Fibroblast of lung (primary cell): ENCODE measurements at places on chromosomes 2 and 18. TPM values are rescaled to one million over a fixed set of nuclear protein-coding genes. Genes with fewer than 3 reads are reported as not detected.

MYO7B gene
- total RNA-seq, result under 0.01 TPM in 1 of 2 replicates, not detected in the other

GALNT5 gene
- total RNA-seq, result 32.4 and 199 TPM in 2 replicates

C2orf80 gene
- not detected in 2 replicates for total RNA-seq

DSC2 gene
- total RNA-seq, result under 0.01 TPM in 2 replicates

AMER3 gene
- total RNA-seq, result not detected in 2 replicates

NUP35 gene
- total RNA-seq, result 6.7 and 8.9 TPM in 2 replicates

HOXD10 gene
- not detected in 2 replicates for total RNA-seq

CACNB4 gene
- total RNA-seq, result 0.66 and 2.1 TPM in 2 replicates

MROH2A gene
- total RNA-seq, result not detected in 2 replicates

UPP2 gene
- total RNA-seq, result not detected in 2 replicates

SPRED2 gene
- total RNA-seq, result 6.7 and 9.4 TPM in 2 replicates

CD207 gene
- not detected in 2 replicates for total RNA-seq

ZDBF2 gene
- 11.6 TPM in 2 replicates for total RNA-seq

KIAA2012 gene
- total RNA-seq, result under 0.01 TPM in 1 of 2 replicates, not detected in the other

IRS1 gene
- total RNA-seq, result 18.7 and 29.1 TPM in 2 replicates

SP110 gene
- 7.2 and 9.2 TPM in 2 replicates for total RNA-seq

GPBAR1 gene
- under 0.01 TPM in 1 of 2 replicates, not detected in the other for total RNA-seq

CYP26B1 gene
- 0.17 and 0.51 TPM in 2 replicates for total RNA-seq

WNT10A gene
- total RNA-seq, result not detected in 2 replicates

CHMP3 gene
- total RNA-seq, result 63.4 and 73.3 TPM in 2 replicates

FOXI3 gene
- not detected in 2 replicates for total RNA-seq

MYL12A gene
- 499 and 826 TPM in 2 replicates for total RNA-seq

DYNAP gene
- total RNA-seq, result not detected in 2 replicates
